ENCODE measurements at places on chromosomes 2 and 18. TPM values are rescaled to one million over a fixed set of nuclear protein-coding genes. Genes with fewer than 3 reads are reported as not detected.

CRYGD gene
- not detected for polyA plus RNA-seq

CCDC102B gene
- polyA plus RNA-seq = 8.8 TPM

PLB1 gene
- 1.2 TPM for polyA plus RNA-seq

TRABD2A gene
- polyA plus RNA-seq = 0.96 TPM

RESP18 gene
- polyA plus RNA-seq = not detected

UGT1A6 gene
- 2.7 TPM for polyA plus RNA-seq

RUFY4 gene
- 0.32 TPM for polyA plus RNA-seq

MROH2A gene
- 0.28 TPM for polyA plus RNA-seq

REG3G gene
- not detected for polyA plus RNA-seq

CYTIP gene
- 1.7 TPM for polyA plus RNA-seq

MOCOS gene
- 1.2 TPM for polyA plus RNA-seq

SELENOI gene
- polyA plus RNA-seq = 27.6 TPM

Data from left kidney (tissue), 8 donors.